ELR (cell line): ENCODE measurements at places on chromosomes 12 and 14.

GRCh38 chr12:60872850-60873713, 1277.3 kb downstream of the SLC16A7 start:
- no peak for DNase-seq

DNA sequence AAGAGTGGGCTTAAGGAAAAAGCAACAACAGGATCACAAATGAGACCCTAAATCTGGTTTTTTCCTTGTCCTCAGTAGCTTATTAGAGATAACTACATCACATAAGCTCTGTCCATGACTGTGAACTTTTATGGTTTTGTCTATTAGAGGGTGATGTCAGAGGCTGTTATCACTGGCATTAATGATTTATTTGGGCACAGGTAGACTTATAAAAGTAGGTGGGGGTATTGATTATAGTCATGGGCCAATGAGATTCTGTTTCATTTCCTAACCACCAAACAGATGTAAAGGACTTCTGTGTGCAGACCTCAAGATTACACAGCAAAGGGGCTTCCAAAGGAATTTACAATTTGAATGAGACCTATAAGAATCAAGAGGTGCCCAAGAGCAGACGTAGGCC, 316.4 kb downstream of the NRXN3 start:
- DNase-seq: no peak

- DNase-seq: no peak
These were observed 802.6 kb downstream of the DIO2 start for GRCh38 chr14:79408696-79409095.

DNA sequence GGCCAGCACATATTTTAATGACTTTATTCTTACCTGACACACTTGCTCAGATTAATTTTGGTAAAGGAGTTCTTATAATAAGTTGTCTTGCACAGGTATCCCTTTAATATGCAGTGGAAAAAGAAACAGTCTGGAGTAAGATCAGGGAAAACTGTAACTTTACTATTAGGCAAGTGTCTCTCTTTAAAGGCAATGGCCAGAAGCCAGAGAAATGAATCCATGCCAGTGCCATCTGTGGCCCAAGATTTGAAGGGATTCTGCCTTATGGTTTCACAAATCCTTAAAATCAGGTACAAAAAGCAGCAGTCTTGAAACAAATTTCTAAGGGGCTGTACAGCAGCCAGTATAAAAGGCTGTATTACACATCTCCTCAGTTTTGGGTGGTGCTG, 22.4 kb downstream of the NFYB start:
- DNase-seq: no peak

GRCh38 chr12:27530157-27530922, 6.3 kb downstream of the PPFIBP1 start:
- DNase-seq: no peak

DNA sequence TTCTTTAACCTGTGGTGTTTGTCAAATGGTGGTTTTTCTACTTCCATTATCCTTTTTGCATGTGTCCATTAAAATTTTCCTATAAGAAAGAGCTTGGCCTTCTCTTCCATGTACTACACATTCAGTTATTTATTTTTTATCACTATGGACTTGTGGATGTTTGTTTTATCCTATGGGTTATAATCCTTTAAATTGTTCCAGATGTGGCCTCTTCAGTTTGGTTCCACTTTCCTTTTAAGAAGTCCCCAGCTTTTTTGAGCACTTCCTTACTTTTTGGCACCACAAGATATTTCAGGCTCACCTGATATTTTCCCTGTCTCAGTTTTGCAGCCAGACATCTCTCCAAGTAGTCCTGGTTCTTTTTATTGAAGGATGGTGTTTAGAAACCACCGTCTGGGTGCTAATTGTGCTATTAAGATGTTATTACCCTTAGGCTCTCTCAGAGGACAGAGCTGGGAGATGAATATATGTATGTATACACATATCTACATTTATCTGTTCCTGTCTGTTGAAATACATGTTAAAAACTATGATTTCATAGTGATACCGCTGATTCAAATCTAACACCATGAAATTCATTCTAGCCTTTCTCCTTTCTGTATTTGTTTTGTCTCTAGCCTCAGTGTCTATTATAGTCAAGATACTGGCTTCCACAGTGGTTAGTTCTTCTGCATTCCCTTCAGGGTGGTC, 408.5 kb upstream of the RGS6 start:
- peak; percentile 9 for DNase-seq

GRCh38 chr12:53365245-53365904, 14.6 kb upstream of the SP1 start:
- DNase-seq: peak; percentile 66

GRCh38 chr12:130826151-130826801, 12.8 kb downstream of the STX2 start:
- peak; percentile 63 for DNase-seq

GRCh38 chr12:110005319-110005973, 6.2 kb downstream of the ANKRD13A start:
- no peak for DNase-seq

DNA sequence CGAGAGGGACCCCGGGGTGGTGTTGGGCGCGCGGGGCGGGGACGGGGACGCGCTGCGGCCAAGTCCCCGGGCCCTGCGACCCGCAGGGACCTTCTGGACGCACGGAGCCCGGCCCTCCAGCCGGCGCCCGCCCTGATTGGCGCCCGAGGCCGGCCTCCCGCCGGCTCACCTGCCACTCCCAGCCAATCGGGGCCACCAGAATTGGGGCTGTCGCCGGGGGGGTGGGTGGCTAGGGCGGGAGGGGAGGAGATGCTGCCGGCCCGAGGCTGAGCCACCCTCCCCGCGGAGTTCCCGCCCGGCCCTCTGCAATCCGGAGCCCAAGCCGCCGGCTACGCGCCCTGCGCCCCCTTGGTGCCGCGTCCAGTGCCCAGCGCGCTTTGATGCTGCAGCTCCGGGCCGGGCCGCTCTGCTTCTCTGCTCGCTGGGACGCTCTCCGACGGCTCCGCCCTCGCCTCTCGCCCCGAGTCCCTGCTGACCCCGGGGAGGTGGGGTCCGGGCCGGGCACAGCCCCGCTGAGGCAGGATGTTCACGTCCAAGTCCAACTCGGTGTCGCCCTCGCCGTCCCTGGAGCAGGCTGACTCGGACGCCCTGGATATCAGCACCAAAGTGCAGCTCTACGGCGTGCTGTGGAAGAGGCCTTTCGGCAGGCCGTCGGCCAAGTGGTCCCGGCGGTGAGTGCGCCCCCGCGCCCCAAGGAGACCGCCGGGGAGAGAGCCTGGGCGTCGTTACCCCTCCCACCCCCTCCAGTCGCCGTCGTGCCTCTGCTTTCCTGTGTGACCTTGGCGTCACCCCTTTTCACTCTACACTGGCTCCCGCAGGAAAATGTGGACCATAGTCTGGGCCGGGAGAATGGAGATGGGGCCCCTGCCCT, at the start of gene PLEKHD1:
Gene PLEKHD1 (plus strand): TSS at position 285 of the 871 bp plus-strand sequence. CDS start 238 bp downstream, at position 523.
- no peak for DNase-seq

DNA sequence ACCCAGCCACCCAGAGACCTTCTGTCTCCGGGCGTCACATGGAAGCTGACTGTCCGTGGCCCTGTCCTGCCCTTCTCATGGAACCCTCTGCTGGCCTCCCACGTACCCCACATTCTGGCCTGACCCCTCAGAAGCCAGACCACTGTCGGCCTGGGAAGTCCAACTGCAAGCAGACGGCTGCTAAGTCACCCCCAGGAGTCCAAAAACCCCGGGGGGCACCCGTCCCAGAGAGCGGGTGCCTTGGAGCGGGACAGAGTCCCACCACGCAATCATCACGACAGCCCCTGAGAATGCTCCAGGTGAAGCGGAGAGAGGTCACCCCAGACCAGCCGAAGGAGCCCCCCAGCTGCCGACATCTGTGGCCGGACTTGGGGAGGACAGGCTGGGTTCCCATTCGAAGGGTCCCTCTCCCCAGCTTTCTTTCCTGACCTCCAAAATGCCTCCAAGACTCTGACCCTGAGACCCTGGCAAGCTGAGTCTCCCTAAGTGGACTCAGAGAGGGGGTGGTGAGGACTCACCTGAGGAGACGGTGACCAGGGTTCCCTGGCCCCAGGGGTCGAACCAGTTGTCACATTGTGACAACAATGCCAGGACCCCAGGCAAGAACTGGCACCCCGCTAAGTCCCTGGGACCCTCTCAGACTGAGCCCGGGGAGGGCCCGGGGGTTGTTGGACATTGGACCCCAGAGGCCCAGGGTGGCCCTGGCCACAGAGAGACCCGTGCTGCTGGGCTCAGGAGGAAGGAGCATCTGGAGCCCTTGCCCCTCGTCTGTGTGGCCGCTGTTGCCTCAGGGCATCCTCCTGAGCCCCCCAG, 337.1 kb downstream of the TMEM121 start:
- DNase-seq: no peak

DNA sequence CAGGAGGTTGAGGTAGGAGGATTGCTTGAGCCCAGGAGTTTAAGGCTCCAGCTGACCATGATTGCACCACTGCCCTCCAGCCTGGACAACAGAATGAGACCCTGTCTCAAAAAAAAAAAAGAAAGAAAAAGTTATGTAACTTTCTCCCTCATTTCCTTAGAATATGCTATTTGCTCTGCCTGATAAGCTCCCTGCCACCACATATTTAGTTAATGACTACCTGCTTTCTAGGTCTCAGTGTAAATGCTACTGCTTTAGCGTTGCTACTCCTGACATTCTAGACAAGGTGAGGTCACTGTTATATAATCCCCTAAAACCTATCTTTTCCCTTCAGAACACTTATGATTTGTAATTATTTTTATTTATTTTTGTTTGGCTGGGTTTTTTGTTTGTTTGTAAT, 86.3 kb upstream of the AMN1 start:
- DNase-seq: no peak

GRCh38 chr12:96386794-96387193, 13.4 kb downstream of the CDK17 start:
- no peak for DNase-seq

GRCh38 chr14:93716746-93717667, 71.3 kb downstream of the PRIMA1 start:
- DNase-seq: no peak

DNA sequence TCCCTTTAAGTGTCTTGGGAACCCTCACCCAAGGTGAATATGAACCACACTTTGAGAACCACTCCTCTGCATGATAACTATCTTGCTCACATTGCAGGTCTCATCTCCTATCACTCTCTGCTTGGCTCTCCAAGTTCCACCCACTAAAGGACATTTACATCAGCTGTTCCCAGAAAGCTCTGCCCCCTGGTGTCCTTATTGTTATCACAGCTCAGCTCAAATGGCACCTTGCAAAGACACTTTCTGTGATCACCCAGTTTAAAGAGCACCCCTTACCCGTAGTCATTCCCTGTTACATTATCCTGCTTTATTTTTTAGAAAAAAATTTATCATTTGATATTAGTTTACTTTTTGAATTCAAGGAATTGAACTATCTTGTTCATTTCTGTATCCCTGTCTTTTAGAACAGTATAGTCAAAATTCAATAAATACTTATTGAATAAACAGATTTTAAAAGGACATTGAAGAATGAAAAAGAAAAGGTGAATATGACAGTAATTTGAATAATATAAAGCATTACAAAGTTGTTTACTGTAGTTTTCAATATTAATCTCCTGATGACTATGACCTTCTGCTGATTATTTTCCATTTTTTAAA, 20.5 kb upstream of the GUCY2C start:
- peak; percentile 59 for DNase-seq

- DNase-seq: no peak
These were observed 47.9 kb upstream of the PLEKHG7 start for GRCh38 chr12:92654929-92655328.

DNA sequence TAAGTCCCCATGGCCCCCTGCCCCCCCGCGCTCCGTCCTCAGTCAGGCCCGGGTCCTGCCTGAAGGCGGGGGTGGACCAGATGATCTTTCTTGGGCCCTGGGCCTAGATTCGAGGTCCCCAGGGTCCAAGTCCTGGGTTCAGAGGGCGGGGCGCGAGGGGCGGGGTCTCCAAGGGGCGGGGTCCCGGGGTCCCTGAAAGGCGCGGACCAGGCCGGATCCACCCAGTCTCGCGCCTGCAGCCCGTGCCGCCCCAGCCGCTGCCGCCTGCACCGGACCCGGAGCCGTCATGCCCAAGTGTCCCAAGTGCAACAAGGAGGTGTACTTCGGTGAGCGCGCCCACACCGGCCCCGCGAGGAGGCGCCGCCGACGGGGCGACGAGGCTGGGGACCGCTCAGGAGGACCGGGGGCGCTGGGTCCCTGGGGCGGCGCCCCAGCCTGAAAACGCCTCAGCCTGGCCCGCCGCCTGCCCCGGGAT, 325 bp downstream of the CRIP1 start:
- no peak for DNase-seq

GRCh38 chr12:80967565-80967964, 29.8 kb upstream of the LIN7A start:
- no peak for DNase-seq

DNA sequence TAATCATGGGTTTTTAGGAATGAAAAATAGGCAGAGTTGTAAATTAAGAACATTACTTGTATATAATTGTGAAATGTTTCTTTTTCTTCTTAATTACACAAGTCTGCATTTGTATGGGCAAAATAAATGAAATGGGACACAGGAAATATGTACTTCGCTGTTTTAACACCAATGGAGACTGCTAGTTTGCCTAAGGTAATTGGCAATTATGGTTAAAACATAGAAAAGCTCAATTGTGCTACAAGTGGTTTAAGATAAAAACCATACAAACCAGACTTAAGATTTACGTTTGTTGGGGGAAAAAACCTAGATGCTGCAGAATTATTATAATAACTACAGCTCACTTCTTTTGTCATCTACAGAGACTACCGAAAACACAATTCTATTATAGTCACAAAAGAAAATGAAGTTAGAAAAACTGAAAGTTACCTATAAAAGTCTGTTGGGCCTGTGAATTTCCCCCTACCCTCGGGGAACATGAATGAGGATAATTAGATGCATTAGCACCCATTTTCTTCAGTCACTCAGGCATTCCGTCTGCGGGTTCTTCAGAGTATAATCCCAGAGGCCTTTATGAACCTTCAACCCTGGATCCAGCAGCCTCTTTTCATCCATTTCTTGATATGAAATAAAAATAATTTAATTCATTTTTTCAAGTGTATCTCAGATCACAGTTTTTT, 37.2 kb downstream of the BTBD7 start:
- DNase-seq: no peak

GRCh38 chr12:115749071-115749841, 528.2 kb downstream of the MED13L start:
- no peak for DNase-seq
